NCI-H2081 (cell line): ENCODE measurements at places on chromosomes 2 and 18.

DNA sequence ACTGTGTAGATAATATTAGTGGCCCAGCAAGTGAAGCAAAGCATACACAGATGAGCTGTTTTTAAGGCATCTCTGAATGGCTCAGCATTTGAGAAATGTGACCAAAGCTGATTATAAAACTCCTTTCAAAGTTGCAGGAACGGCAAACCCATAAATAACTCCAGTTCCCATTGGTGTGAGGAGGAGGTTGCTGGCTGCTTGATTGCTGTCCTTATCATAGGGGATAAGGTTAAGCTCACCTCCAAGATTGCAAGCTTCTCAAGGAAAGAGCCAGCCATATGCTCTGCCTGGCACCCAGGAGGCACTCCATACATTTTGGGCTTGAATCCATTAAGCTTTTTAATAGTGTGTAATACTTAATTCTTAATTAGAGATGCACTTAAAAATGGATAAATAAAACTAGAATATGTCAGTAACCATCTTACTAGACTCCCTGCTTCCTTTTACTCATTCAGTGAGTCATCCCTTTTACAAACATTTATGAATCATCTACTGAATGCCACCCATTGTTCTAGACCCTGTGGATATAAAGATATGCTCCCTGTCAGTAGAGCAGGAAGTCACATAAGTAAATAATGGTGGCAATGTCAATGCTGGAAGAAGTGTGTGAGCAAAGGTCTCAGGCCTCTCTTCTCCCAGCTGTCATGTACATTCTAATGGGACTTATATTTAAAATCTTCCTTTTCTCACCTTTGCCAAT, 99.3 kb downstream of the SPATS2L start:
- DNase-seq = peak; percentile 2

- DNase-seq = no peak
These were observed 34.8 kb downstream of the C1D start for GRCh38 chr2:68027959-68028358.

DNA sequence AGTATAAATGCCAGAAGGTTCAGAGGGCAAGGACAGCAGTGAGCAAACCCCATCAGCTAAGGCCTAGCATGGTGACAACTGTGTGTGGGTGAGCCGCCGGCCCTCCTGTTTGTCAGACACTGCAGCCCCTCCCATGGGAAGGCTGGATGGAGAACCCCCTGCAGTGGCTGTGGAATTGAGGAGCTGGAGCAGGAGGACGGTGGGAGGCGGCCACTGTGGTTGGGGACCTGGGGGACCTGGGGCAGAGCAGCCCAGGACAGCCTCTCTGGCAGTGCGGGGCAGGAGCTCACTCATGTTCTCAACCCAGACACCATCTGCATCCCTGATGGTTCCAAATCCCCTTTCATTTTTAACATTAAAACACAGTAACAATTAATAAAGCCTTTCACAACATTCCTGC, 68.8 kb downstream of the TSHZ1 start:
- DNase-seq = no peak

GRCh38 chr2:68468801-68469200, 1.4 kb downstream of the APLF start:
- DNase-seq = no peak

DNA sequence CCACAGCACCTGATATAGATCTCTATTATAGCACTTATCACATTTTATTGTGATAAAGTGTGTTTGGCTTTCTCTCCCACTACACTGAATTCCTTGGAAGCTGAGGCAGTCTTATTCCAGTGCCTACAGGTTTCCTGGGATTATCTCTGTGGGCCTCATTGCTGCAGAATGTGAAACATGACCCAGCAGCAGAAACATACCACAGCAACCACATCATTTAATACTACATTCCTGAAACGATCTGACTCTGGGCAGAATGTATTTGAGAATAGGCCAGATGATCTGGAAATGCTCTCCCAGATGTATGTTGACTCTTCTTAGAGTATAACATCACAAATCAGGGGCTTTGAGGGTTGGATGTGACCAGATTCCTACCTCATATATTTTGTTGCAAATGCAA, 323.5 kb upstream of the TANK start:
- no peak for DNase-seq

- DNase-seq = no peak
These were observed 139.2 kb downstream of the SLC4A3 start for GRCh38 chr2:219766658-219767057.

- no peak for DNase-seq
These were observed 41.1 kb downstream of the MARCO start for GRCh38 chr2:118983133-118983532.

DNA sequence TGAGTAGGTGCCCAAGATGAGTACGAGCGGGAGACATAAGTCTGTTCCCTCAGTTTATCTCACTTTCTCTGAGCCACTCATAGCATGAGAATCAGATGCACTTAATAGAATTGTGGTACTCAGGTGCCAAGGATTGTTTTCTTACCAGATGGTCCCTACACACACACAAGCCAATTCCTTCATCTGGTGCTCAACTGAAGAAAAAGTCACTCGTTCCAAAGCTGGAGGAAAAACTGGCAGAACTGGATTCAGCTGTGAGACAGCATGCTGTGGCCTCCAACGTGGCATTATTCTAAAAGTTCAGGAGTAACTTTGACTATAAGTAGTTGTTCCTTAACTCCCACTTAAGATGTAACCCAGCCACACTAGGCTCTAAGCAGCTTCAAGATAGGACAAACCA, 33.4 kb upstream of the ABCA12 start:
- DNase-seq = no peak

- DNase-seq = no peak
These were observed 301.7 kb upstream of the FSIP2 start for GRCh38 chr2:185436787-185437372.

- DNase-seq = no peak
These were observed 51.3 kb downstream of the DLGAP1 start for GRCh38 chr18:4403836-4404235.

DNA sequence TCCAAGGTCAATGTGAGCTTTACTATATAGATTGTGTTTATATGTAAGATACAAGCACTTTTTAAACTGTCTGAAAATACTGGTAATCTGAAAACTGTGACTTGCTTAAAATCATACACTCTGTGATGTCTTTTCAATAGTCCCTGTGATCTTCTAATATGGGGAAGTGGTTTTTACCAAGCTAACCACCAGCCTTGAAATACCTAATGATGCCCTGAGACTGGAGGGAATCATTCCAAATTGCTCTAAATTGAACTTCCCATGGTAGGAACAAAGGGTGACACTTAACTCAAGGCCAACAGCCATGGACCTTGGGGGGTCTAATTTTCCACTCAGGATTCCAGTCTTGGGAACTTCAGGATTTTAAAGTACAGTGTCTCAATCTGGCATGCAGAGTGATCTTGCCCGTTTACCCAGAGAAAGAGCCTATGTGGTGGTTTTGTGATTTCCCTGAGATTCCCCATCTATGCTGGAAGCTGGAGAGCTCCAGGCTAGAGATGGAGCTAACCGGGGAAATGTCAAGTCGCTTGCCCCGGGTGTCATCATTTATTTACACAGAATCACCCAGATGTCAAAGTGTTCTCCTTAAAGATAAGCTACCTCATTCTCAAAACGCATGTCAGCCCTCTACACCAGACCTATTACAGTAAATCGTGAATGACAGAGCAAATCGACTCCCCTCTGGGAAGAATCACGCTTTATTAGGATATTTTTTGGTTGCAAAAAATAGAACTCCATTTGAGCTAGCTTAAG, 198.5 kb downstream of the SP3 start:
- no peak for DNase-seq

DNA sequence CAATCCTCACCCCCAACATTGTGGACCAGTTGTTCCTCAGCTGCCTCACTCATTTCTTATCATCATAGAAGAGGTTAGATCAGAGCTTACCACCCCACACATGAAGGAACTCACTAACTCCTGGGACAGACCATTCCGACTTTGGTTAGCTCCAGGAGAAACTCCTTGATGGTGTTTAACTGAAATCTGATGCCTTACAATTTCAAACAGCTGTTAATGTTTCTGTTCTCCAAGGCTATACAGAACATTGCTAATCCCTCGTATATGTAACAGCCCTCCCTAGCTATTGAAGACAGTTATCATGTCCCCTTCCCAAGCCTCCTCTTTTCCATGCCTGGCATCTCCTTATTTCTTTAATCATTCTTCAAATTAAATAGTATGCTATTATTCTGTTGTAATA, 14.8 kb downstream of the ERBB4 start:
- no peak for DNase-seq

DNA sequence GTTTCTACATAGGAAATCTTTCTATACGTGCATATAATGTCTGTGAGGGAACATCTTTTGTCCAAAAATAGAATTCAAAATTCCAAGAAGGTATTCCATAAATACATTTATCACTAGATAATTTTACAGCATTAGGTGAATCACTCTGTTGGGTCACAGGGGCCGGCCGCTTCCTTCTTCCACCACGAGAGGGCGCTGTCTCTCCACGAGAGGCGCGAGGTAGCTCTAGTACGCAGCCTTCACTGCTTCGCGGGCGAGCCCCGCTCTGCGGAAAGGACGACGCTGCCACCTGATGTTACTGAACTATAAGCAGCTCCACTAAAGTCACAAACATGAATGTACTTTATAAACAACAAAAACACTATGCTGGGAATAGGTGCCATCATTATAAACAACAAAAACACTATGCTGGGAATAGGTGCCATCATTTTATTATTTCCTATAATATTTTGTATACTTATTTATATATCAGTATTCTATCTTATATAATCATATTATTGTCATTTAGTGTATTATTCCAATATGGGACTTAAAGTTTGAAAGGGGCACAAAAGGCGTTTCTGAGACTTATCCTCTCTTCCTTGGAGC, 69.4 kb upstream of the REV1 start:
- DNase-seq = peak; percentile 82

- DNase-seq = no peak
These were observed 211.6 kb upstream of the SMAD7 start for GRCh38 chr18:49162226-49162864.

- no peak for DNase-seq
These were observed 19.2 kb downstream of the CDC42EP3 start for GRCh38 chr2:37652199-37652640.

- no peak for DNase-seq
These were observed 24.5 kb upstream of the TNP1 start for GRCh38 chr2:216884347-216884746.

- DNase-seq = peak; percentile 60
These were observed 262.8 kb upstream of the AGAP1 start for GRCh38 chr2:235230821-235231601.

- no peak for DNase-seq
These were observed 63.2 kb upstream of the IGFBP5 start for GRCh38 chr2:216758256-216759155.

DNA sequence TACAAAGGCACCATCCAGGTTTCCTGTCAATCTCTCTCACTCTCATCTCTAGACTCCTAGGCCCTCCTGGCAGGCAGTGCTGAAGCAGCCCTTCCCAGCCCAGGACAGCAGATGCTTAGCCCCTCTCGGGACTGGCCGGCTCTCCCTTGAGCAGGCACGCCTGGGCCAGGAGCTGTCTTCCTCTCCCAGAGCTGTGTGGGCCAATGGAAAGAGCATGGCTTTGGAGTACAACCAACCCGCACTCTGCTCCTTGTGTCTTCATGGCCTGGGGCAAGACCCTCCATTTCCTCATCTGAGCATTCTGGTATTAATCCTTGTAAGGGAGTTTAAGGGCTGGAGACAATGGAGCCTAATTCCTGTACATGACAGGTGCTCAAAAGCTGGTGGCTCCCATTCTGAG, 97.2 kb downstream of the CAPN13 start:
- DNase-seq = no peak

GRCh38 chr2:231213931-231214642, 15.7 kb downstream of the ARMC9 start:
- DNase-seq = no peak

DNA sequence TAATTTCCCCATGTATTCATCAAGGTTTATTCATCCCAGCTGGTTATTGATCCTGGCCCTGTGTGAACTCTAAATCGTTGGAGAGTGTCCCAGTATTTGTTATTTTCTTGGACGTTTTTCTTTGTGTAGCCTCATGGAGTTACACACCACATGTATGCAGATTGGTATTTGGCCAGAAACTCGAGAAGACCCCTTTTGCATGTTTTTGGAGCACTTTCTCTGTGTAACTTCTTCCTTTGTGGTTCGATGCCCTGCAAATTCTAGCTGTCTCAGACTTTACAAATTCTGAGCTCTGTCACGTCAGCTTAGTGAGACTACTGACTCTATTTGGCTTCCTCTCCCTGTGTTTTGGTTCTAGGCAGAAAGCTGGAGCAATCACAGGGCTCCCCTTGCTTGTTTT, 198.7 kb downstream of the MCFD2 start:
- no peak for DNase-seq

GRCh38 chr2:100413571-100413970, 3.9 kb downstream of the CHST10 start:
- DNase-seq = no peak

- no peak for DNase-seq
These were observed 400.7 kb upstream of the TNP1 start for GRCh38 chr2:217260441-217261115.

GRCh38 chr2:215605214-215605613, 169.3 kb upstream of the FN1 start:
- no peak for DNase-seq

DNA sequence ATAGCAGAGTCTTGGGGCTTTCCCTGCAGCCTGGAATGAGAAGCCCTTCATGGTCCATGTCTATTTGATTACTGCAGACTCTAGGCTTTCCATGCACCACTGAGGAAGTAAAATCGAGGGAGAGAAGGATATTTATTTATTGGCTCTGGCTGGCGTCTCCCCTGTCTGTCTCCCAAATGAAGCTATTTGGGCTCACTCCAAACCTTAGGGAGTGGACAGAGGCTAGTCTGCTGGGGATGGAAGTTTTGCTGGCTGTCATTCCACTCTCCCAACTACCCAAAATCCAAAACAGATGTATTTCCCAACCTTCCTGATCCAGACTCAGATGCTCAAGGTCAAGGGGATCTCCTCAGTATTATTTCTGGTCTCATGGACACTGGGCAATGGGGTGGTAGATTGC, 33.7 kb downstream of the TMEM17 start:
- DNase-seq = no peak

DNA sequence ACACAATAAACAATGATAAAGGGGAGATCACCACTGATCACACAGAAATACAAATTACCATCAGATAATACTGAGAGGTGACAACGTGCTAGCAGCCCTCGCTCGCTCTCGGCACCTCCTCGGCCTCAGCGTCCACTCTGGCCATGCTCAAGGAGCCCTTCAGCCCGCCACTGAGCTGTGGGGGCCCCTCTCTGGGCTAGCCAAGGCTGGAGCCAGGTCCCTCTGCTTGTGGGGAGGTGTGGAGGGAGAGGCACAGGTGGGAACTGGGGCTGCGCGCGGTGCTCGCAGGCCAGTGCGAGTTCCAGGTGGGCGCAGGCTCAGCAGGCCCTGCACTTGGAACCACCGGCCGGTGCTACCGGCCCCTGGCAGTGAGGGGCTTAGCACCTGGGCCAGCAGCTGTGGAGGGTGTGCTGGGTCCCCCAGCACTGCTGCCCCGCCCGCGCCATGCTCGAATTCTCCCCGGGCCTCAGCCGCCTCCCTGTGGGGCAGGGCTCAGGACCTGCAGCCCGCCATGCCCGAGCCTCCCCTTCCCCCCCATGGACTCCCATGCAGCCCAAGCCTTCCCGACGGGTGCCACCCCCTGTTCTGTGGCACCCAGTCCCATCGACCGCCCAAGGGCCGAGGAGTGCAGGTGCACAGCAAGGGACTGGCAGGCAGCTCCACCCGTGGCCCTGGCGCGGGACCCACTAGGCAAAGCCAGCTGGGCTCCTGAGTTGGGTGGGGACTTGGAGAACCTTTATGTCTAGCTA, 340.0 kb upstream of the GULP1 start:
- no peak for DNase-seq
